Stimulated activated CD8-positive, alpha-beta memory T cell treated with anti-CD3 and anti-CD28 coated beads, Interleukin-4, amount 100 ng/mL, for 4 hours (primary cell): ENCODE measurements at places on chromosomes 6 and 20.

DNA sequence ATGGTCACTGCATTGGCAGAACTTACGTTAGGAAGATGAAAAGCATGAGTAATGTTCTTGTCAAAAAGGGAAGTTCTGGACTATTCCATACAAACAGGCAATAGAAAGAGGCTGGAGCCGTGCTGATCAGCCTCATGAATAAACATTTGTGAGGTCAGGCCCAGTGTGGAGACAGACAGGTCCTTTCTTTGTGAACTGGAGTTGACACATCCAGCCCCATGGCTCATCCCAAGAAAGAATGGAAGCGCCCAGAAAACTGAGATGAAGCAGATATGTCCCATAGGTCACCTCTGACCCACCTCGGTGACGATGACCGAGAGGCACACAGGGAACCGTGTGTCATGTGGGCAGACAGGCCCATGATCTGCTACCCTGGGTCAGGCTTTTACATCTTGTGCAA lies 276.0 kb upstream of the SGK1 start:
- DNase-seq, result no peak

GRCh38 chr6:57252975-57253374 lies 30.9 kb upstream of the RAB23 start:
- DNase-seq, result no peak

GRCh38 chr6:160831739-160832138 lies 129.7 kb downstream of the PLG start:
- no peak for DNase-seq

DNA sequence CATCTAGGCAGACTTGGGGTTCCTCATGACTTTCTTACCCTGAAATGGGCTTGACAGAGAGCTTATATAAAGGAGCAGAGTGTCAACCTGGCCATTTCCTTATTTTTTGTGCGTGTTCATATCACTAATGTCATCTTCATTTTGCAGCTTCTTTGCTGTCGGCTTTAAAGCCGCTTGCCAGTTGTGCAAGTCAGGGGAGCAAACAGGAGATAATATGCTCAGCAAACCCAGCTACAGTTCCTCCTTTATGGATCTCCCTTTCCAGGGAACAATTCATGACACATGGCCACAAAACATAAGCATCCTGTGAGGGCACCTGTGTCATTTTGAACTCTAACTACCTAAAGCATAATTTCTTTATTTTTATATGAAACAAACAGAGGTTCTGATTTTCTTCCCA lies 6.5 kb upstream of the TUBB2B start:
- no peak for DNase-seq

- DNase-seq, result peak; percentile 29
Observed at GRCh38 chr20:36628076-36628475, 17.9 kb downstream of the SLA2 start.

- no peak for DNase-seq
Observed at GRCh38 chr20:49400410-49400809, 82.1 kb downstream of the KCNB1 start.

- DNase-seq, result no peak
Observed at GRCh38 chr6:169618526-169619490, 83.0 kb downstream of the WDR27 start.

DNA sequence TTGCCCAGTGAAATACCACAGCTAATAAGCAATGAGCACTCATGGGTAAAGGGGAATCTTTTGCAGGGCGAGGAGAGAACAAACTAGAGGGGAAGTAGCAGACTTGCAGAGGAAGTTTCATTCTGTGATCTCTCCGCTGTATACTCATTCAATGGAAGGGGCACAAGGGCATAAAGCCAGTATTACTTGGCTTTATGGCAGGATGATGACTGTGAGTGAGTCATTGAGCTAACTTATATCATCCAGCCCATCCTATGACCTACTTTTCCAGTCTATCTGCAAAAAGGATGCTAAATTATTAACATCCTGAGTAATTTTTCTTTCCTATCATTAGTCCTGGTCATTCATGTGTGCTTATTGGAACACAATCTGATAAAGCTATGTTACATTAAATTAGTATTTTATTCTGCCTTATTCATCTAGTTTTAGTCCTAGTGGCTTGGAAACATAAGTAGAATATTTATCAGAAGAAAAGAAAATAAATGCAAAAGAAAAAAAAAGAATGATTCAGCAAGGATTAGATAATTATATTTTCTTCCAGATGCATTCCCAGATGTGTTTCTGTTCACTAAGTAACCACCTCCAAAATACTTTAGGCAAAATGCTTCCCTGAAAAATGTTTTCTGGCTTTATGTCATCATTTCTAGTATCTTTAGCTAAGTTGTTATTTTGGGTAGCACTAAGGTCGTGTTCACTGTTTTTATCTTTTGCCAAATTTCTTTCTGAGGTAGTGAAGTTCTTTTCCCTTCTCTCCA lies 471.7 kb downstream of the CDKAL1 start:
- DNase-seq, result no peak
